ENCODE measurements at places on chromosomes 5 and 9.
A peak's percentile ranks its signal among the peaks of the same experiment; 100 is the strongest.

GRCh38 chr5:176883700-176884570, 15.2 kb downstream of the HK3 start:
- no peak for DNase-seq

DNA sequence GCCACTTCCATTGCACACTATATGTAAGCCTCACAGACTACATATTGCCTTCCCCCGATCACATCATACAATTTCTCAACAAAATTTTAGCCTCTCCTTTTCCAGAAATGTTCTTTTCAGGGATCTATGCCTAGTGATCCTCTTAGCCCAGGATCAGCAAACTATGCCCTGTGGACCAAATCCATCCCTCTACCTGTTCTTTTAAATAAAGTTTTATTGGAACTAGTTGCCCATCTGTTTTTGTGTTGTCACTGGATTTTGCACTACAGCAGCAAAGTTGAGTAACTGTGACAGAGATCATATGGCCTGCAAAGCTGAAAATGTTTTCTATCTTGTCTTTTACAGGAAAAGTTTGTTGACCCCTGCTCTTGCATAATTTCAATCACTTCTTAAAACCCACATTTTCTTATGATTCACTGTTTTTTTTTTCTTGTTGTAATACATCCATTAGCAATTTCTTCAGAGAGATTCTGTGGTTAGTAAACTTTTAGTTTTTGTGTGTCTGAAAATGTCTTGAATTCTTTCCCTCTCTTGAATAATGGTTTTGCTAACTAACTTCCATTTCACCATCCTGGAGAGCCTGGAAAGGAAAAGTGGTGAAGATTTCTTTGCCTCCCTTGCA, 7.1 kb downstream of the TXNDC8 start:
- DNase-seq, result no peak

DNA sequence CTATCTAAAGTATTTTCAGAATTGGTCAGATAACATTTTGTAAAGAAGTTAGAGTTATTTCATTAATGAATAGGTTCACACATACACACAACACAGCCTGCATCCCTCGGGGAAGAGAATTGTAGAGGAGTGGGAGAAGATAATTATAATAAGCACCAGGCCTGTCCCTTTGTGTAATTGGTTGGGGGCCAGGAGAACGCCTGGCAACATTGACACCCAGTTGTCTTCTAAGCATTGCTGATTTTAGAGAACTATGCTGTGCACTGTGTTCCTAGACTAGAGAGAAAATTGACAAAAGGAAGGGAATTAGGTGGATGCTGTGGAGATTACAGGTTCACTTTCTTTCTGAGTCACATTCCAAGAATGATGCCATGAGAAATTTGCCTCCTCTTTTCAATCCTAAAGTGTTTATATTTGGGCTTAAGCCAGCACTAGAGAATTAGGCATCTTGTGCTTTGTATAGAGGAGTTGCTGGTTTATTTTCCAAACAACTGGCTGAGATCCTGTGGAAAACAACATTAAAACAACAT, 247.6 kb downstream of the COX7C start:
- DNase-seq, result no peak

- DNase-seq, result no peak
Measured at GRCh38 chr5:118518720-118519119, 469.6 kb downstream of the DTWD2 start.

- no peak for DNase-seq
Measured at GRCh38 chr5:110032376-110032775, 342.6 kb downstream of the MAN2A1 start.

DNA sequence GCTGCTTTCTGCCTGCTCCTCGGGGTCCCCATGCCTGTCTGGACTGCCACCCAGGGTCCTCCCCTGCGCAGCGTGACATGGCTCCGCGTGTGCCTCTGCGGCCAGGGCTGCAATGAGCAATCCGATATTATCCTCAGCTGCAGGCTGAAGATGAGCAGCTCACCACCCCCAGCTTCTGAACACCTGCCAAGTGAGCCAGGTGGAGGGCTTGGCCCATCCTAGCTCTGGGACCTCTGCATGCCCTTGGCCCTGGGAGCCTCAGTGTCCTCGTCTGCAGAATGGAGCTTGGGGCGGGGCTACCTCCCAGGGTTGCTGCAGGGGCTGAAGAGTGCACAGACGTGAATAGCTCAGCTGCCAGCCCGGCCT, 4.1 kb upstream of the MYMK start:
- DNase-seq, result no peak

DNA sequence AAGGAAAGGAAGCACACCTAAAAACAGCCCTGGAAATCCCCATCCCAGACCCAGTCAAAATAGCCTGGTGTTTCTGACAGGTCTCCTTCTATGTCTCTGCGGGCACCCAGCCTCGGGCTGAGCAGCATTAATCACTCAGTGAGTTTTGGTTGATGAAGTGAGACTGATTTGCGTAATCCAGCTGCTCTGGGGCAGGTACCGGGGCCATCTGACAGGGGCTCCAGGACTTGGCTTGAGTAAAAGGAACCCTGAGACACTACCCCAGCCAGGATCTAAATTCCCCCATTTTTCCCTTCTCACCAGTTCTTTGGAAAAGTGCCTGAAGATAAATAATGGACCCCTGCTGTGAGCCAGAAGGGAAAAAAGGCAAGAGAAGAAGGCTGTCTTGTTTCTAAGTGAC, 596 bp downstream of the SLC28A3 start:
- no peak for DNase-seq

- peak; percentile 40 for DNase-seq
Measured at GRCh38 chr5:31854181-31855133, 215.5 kb downstream of the PDZD2 start.

DNA sequence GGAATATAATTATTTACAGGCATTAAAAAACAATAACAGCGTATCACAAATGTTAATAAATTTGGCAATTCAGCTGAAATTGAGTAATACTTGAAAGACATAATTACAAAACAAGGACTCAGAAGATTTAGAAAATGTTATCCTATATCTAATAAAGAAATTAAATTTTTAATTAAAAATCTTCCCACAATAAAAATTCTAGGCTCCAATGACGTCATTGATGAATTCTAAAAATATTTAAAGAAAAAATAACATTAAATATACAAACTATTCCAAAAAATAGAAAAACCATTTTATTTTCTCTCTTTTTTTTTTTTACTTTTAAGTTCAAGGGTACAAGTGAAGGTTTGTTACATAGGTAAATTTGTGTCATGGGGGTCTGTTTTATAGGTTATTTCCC, 161.5 kb downstream of the ADAMTS6 start:
- DNase-seq, result no peak

GRCh38 chr9:107389617-107390071, 99.9 kb downstream of the KLF4 start:
- no peak for DNase-seq

DNA sequence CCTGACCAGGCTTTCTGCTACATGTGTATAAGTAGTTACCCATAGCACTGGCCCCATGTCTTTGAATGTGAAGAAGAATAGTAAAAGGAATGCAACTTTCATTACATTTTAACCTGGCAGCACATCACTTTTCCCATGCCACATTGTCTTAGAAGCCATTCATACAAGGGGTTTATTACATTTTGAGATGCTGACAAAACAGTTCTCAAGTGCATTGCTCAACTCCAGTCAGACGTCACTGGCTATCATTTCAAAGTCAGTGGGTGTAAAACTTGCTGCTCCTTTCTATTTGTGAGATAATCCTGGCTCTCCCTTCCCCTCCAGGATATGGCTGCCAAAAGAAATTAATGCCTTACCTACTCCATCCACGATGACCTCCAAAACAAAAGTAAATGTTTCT, 97.0 kb upstream of the VCAN start:
- no peak for DNase-seq

GRCh38 chr9:121498150-121498486, 1.5 kb downstream of the GGTA1 start:
- no peak for DNase-seq

- DNase-seq, result no peak
Measured at GRCh38 chr9:85223506-85224125, 518.1 kb downstream of the AGTPBP1 start.

DNA sequence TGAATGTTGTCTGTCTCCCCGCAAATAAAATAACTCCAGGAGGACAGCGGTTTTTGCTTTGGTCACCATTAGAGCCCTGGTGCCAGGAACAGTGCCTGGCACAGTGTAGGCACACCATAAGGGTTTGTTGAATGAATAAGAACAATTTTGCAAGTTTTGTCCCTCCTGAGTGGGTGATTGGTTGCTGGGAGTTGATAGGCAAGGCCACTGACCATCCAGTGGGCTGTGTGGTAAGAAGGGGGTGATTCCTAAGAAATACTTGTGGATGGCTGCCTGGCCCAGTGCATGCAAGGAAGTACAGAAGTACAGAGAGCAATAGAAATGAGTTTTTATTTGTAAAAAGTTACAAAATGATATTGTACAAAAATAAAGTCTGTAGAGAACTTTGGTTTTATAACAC, 27.5 kb downstream of the GDNF start:
- DNase-seq, result no peak

GRCh38 chr5:172943283-172943841, 15.9 kb upstream of the RPL26L1 start:
- DNase-seq, result no peak

DNA sequence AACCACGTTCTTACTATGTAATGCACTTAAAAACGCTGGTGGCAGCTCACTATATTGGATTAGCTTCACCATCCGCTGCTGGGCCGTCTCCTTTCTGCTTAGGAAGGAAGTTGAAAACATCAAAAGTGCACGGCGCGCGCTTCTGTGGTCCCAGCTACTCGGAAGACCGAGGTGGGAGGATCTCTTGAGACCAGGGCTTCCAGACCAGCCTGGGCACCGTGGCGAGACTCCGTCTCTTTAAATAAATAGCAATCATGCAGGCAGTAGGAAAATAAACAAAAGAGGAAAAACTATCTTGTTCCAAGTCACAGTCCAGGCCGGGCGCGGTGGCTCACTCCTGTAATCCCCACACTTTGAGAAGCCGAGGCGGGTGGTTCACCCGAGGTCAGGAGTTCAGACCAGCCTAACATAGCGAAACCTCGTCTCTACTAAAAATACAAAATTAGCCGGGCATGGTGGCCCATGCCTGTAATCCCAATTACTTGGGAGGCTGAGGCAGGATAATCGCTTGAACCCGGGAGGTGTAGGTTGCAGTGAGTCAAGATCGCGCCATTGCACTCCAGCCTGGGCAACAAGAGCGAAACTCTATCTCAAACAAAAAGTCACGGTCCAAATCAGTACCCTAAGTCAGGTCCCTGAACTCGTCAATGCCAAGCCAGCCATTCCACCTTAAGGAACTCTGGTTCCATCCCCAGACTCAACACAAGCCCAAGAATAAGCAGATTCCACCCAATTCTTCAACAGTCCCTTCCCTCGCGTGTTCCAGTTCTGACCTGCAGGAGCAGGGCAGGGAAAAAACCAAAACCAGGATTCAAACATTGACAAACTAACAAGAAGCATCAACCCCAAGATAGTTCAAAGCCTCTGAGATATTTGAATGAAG, 1.0 kb upstream of the GOLGA1 start:
- DNase-seq, result no peak

DNA sequence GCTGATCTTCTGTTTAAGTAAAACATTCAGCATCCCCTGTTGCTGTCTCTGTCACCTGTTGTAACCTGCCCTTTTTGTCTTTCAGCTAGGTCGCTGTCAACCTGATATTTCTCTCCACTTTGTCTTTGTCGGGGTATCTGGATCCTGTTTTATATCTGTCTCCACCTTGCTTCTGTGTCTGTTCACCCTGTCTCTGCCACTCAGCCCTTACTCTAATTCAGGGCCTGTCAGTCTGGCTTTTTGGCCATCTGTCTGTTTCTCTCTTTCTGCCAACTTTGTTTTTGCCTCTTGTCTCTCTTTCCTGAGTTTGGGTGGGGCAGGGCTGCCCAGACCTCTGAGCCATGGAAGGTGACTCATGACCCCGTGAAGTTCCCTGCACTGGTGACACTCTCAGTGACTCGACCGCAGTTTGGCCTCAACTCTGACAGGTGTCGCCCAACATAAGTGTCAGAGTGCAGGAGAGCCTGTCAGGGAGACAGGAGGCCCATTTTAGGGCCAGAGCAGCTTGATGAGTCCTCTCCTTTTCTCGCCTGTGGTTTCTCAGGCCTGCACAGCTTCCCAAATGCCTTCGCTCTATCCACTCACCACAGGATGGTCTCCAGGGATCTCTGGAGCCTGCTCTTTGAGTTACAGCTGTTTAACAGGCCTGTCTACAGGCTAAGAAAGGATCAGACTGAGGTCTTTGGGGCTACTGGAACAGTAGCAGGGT, 868 bp downstream of the ZBTB43 start:
- peak; percentile 50 for DNase-seq

DNA sequence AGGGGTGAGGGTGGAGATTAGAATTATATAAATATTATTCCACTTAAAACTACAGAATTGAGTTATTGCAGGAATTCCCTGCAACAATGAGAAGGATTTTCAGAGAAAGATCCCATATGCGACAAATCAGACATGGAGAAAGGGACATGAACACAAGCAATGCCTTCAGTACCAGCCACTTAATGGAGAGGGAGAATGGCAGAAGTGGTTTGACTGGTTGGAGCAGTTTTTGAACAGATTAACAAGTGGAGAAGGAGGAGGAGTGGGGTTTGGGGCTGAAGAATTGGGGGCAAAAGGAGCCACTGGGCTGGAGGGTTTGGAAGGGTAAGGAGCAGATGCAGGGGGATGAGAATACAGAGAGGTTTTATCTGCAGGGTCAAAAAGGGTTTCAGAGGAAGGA, 620.9 kb upstream of the PTPRD start:
- DNase-seq, result no peak

DNA sequence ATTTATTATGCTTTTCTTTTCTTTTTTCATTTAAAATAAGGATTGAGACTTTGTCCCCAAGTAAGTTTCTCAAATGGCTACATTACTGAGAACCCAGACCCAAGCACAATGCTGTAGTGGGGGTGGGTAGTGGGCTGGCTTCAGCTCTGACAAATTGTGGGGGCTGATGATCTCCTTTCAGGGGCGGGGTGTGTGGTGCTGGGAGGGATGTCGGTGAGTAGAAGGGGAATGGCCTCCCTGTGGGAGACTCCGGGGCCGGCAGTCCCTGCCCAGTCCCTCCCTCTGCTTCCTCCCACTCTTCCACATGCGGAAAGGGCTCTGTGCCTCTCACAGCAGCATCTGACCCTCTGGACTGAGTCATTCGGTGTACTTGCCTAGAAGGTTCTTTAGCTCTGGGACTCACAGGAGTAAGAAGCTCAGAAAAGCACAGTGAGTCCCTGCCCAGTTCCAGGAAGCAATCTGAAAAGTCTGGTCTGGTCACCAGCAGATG, 14.3 kb downstream of the CD180 start:
- peak; percentile 34 for DNase-seq

DNA sequence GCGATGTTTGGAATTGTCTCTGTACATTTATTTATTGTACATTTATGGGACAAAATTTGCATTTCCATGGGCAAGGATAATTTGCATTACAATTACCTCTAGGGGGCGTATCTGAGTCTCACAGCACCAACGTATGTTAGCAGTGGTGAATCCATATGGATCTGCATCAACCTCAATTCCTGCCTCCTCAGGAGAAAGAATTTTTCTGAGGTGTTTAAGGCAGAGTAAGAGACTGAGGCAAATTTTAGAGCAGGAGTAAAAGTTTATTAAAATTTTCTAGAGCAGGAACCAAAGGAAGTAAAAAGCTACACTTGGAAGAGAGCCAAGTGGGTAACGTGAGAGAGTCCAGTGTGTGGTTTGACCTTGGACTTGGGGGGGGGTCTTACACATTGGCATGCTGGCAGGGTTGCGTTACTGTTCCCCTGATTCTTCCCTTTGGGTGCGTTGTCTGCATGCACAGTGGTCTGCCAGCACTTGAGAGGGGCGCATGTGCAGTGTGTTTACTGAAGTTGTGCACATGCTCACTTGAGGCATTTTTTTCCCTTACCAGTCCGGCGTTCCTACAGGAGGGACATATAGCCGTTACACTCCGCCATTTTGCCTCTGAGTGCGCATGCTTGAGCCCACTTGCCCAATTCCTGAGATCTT, 21.0 kb upstream of the RAB14 start:
- DNase-seq, result no peak
